Kasumi-1 (cell line): ENCODE measurements at places on chromosomes 1 and 21.
A peak's percentile ranks its signal among the peaks of the same experiment; 100 is the strongest.

- no peak for DNase-seq
Measured at GRCh38 chr1:158153746-158154444, 26.8 kb upstream of the CD1D start.

GRCh38 chr1:29456685-29457435 lies 220.5 kb downstream of the PTPRU start:
- no peak for DNase-seq

GRCh38 chr21:31554511-31555022 lies 104.9 kb upstream of the SOD1 start:
- DNase-seq: no peak

GRCh38 chr1:110495926-110496600 lies 22.9 kb downstream of the KCNA10 start:
- peak; percentile 80 for DNase-seq

GRCh38 chr1:165841582-165842017 lies 14.2 kb downstream of the UCK2 start:
- peak; percentile 25 for DNase-seq

DNA sequence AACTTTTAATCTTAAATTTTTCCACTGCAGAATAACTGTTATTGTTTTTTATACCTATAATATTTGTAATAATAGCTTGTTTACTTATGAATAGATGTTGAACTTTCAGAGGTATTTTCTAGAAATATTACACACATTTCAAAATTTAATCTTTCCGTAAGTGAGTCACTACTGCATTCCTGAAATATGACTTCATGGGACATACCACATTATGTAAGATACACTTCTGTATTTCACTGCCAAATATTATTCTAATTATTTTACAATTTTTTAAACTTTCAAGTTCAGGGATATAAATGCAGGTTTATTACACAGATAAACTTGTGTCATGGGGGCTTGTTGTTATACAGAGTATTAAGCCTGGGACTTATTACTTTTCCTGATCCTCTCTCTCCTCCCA lies 2220.5 kb downstream of the NCAM2 start:
- no peak for DNase-seq

GRCh38 chr1:152442301-152442700 lies 28.2 kb upstream of the CRNN start:
- DNase-seq: no peak

- no peak for DNase-seq
Measured at GRCh38 chr1:54173681-54174080, 20.9 kb upstream of the CDCP2 start.

DNA sequence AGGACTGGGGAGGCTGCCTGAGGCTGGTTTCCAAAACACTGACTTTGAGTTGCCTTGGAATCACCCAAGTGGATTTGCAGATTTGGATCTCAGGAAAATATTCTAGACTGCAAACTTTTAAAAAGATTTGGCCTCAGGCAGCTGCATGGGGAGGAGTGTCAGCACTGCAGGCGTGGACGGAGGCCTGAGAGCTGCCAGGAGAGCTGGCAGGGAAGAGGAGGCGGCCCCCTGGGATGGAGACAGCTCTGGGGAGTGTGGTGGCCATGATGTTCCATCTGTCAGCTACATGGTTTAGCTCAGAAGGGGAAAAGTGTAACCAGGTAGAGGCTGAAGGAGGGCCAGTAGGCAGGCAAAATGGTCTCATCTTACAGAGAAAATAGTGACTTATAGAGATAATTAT lies 72.1 kb downstream of the VPS26C start:
- no peak for DNase-seq

DNA sequence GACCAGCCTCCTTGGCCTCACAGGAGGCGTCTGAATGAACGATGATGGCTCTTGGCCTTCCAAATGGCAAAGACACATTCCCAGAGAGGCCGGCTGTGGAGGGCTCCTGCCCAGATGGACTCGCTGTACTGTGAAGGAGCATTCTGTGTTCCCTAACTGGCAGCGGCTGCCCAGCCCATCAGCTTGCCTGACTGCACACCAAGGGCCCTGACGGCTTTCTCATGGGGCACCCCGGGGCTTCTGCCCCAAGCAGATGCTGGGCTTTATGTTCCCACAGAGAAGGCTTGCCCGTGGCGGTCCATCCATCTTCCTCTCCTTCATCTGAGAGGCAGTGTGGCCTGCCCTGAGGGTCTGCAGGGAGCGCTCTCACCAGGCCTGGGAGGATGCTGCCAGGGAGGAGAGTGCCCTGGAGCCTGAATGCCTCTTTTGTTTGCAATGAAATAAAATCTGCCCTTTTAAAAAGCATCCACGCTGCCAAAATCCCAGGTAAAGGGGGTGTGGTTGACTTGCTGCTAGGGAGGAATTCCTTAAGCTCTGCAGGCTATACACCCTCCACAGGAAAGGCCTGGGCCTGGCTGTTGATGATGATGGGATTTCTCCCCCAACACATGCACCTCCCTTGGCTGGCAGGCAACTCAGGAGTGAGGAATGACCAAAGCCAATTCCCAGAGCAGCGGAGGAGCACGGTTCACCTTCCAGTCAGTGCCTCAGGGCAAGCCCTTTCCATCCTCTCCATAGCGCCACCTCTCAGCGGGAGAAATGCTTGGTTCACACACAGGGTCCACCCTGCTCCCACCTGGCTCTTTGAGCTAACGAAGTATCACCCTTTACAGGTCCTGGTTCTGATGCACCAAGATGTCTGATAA lies 84.6 kb upstream of the SSX2IP start:
- no peak for DNase-seq

DNA sequence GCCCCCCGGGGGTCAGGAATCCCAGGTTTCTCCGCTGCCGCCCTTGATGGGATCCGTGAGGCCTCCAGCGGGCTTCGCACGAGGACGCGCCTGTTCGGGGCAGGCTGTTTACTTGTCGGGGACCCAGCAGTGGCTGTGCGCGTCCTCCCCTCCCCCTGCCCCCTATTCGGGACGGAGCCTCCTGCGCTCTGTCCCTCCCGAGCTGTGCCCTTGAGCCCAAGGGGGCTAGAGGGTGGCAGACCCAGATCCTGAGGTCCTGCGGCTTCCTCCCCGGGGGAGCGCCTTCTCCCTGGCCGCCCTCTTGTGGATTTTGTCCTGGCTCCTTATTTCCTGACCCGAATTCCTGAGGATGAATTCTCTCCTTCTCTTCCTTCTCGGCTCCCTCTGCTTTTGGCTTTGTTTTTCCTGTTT lies 38.4 kb downstream of the PIK3CD start:
- no peak for DNase-seq

GRCh38 chr21:40191196-40191595 lies 324.0 kb downstream of the PCP4 start:
- DNase-seq: no peak

DNA sequence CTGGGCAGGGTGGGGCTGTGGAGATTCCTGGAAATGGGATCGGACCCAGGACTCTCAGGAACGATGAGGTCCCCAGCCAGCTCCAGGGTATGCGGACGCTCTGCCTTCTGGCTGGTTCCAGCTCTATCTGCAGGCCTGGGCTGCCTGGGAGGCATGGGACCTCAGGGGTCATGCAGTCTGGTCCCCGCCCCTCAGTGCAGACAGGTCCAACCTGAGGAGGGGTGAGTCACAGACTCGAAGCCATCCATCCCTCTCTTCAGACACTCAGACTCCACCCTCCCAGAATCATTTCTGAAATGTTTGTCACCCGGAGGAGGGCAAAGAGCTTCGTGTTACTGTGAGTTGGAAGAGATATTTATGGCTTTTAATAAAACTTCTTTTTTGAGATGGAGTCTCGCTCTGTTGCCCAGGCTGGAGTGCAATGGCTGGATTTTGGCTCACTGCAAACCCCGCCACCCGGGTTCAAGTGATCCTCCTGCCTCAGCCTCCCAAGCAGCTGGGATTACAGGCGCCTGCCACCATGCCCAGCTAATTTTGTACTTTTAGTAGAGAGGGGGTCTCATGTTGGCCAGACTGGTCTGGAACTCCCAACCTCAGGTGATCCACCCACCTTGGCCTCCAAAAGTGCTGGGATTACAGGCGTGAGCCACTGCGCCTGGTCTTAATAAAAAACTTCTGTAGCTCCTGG lies 5.9 kb upstream of the MYOM3 start:
- no peak for DNase-seq

DNA sequence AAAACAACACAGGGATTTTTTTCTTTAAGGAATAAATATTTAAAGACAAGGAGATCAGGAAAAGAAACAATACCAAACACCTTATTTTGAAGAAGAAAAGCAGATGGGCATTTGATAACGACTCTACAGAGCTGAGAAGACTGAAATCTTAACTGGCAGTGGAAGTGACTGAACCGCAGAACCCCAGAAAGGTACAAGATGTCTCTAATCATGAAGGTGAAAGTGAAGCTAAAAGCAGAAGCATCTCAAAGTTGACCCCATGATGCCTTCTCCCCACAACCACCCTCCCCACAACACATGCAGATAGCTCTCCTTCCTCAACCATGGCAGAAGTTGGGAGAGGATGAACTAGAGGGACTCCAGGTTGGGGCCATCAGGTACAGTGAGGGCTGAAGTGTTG lies 129.6 kb downstream of the ZNF648 start:
- DNase-seq: no peak

- DNase-seq: no peak
Measured at GRCh38 chr21:39281207-39281606, 32.2 kb downstream of the BRWD1 start.

- no peak for DNase-seq
Measured at GRCh38 chr1:165898837-165899236, 71.4 kb downstream of the UCK2 start.

GRCh38 chr1:17569200-17570139 lies 30.0 kb downstream of the ARHGEF10L start:
- DNase-seq: no peak

- peak; percentile 16 for DNase-seq
Measured at GRCh38 chr1:112548547-112548946, 39.8 kb downstream of the WNT2B start.

DNA sequence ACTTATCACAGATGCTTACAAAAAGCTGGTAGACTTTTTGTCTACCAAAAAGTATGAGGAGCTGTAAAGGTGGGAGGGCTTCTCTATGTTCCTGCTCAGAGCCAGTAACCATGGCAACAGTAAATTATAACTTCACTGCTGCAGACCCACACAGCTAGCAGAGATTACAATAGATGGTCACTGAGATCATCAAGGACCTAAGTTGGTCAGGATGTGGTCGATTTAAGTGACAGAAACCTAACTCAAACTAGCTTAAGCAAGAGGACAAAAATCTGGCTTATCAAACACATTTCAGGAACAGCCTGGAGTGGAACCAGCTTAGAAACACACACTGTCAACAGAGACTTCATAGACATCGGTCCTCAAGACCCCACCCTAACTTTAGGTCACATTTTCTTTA lies 113.4 kb upstream of the ATP1A1 start:
- no peak for DNase-seq

DNA sequence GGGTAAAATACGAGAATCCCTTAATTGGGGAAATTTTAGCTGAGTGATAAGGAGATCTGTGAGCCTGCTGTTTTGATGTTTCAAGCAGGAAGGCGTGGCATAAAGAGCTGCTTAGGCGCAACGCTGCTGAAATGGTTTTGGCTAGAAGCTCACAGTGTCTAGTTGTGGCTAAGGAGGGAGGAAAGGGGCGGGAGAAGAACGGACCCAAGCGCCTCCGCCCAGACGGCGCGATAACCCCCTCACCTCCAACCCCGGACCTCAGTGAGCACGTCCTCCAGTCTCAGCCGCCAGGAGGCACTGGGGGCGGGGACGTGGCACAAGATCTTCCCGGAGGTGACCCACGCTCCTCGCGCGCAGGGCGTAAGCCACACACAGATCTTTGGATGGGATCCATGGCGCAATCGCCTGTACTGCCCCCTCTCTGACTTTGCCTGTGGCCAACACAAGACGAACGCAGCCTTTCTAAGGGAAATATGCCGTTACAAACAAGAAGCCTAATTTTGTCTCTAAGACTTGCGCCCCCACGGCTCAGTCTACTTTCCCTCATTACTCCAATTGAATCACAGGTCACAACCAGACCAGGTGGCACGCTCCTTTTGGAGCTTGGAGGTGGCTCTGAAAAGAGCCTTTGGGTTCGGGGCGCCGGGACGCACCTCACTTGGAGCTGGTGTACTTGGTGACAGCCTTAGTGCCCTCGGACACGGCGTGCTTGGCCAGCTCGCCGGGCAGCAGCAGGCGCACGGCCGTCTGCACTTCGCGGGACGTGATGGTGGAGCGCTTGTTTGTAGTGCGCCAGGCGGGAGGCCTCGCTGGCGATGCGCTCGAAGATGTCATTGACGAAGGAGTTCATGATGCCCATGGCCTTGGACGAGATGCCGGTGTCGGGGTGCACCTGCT lies 23.4 kb upstream of the RNF187 start:
- no peak for DNase-seq

DNA sequence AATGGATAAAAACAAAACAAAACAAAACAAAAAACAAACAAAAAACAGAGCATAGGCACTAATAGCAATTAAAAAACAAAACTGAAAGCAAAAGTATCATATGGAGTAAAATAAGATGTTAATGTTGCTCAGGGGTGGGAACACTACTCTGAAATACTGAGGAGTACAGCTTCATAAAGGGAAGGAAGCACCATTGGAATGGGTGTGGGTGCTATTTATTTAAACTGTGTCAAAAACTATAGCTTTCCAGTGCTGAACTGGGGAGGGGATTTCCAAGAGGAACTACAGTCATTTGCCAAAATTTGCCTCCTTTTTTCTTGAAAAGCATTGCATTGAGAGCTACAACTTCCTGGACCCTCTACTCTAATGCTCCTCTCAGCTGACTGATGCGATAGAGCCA lies 40.0 kb downstream of the SPTA1 start:
- no peak for DNase-seq

- no peak for DNase-seq
Measured at GRCh38 chr1:152251391-152251790, 27.4 kb upstream of the HRNR start.

- DNase-seq: no peak
Measured at GRCh38 chr21:28066596-28067387, 925.9 kb downstream of the LTN1 start.

DNA sequence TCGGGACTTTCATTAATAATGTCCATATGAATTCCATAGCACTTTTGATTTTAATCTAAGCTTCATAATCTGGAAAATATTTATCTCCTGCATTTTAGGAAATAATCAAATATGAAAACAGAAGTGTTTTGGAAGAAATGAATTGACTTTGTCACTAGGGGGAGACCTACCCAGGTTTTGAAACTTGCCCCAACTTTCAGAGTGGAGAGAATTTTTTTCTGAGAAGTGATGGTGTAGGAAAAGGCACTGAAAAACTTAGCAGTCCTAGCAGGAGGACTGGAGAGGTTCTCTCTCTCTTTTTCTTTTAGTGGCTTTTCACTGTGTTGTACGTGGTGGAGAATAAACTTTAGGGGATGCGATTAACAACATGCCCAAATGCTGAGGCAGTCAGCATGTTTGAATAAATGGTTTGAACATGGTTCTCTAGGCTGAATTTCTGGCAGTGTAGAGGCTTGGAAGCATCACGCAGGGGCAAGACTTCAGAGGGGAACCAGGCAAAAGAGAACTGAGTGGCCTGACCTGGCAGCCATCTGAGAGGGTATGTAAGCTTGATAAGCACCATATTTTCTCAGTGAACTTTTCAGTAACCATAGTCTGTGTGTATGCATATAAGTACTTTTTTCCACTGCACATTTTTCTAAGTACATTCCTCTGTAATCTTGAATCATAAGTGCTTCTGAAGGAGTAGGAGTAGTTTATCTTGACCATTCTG lies 68.3 kb upstream of the NEK7 start:
- DNase-seq: peak; percentile 57
